ENCODE measurements at places on chromosomes 5 and 9.

GRCh38 chr9:105436783-105437182, 11.1 kb upstream of the FSD1L start:
- DNase-seq, result no peak

- no peak for DNase-seq
Measured at GRCh38 chr9:131484560-131485185, 18.0 kb upstream of the POMT1 start.

- DNase-seq, result peak; percentile 60
Measured at GRCh38 chr9:19999491-20000057, 210.7 kb upstream of the SLC24A2 start.

DNA sequence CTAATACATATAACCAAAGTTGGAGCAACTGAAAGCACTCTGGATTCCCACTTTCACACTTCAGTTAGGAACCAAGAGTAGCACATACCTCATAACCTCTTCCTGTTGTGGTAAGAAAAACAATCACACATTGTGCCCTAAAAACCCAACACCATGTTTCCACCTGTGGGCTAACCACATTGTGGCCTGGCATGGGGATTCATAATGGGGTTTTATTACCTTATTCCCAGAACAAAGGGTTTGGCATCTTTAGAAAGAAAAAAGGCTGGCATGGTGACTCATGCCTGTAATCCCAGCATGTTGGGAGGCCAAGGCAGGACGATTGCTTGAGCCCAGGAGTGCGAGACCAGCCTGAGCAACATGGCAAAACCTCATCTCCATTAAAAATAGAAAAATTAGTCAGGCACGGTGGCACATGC, 60.6 kb downstream of the HSD17B3 start:
- DNase-seq, result no peak

- DNase-seq, result peak; percentile 25
Measured at GRCh38 chr5:95620030-95620869, at the start of gene GPR150. Gene GPR150 (plus strand): TSS chr5:95620087. CDS start chr5:95620276, 189 bp downstream.

DNA sequence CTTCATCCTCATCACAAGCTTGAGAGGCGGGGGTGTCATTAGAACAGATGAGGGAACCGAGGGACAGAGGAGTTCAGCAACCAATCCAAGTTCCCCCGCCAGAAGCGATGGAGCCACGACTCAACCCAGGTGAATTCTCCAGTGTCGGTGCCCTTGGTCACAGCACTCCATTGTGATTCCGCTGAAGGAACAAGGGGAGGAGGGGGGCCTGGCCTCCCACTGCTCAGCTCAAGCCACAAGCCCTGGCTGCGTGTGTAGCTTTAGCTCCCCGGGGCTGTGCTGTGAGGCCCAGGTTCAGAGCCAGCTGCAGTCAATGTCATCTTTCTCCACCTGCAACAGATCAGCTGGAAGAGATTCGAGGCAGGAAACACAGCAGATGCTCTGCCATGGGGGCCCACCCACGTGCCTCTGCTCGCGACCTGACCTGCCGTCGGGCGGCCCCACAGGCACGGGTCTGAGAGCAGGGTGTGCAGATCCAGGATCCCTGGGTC, 72.6 kb downstream of the GTF3C4 start:
- no peak for DNase-seq

DNA sequence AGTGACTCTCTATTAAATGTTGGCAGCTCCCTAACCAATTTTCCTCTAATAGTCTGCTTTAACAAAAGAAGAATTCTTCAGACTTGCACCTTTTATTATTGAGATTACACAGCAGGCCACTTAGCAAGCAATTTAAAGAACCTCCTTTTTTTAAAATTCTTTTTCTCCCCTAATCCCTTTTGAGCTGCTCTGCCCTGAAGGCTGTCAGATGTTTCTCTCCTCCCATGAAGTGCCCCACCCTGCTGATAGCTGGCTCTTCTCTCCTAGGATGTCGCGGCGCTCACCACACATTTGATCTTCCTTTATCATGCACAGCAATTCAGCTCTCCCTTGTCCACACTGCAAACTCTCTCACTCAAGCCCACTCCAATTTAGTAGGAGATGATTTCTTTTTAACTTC, 1471.1 kb upstream of the ACO1 start:
- DNase-seq, result no peak

DNA sequence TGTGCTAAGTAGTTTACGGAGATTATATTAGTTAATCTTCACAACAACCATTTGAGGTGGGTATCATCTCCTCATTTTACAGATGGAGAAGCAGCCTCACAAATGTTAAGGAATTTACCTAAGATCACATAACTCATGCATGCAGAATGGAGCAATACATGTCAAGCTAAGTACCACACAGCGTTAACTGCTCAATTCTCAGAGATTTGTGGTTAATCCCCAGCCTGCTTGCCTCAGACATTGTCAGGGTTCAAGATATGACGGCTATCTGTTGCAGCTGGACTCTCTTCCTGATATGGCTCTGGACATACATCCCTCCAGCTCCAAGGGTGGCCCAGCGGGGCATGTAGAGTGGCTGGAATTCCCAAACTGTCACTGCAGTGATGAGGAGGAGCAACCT, 7.3 kb upstream of the ZNF346 start:
- DNase-seq, result no peak

- DNase-seq, result peak; percentile 54
Measured at GRCh38 chr5:40736103-40736875, 19.5 kb downstream of the TTC33 start.

DNA sequence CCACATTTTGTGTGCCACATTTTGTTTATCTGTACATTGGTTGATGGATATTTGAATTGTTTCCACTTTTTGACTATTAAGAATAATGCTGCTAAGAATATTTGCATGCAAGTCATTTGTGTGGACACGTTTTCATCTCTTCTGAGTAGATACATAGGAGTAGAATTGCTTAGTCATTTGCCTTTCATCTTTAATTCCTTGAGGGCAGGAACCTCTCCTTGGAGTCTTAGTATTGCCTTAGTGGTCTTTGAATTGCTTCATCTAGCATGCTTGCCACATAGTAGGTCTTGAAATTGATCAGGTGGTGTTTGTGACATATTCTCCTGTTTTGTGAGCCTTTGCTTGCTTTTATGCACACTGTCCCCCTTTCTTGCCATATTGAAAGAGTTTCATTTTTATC, 128.5 kb downstream of the NR3C1 start:
- DNase-seq, result no peak

- DNase-seq, result no peak
Measured at GRCh38 chr9:35711501-35712428, 20.2 kb downstream of the TLN1 start.

All from AG10803 (cell line).